ENCODE measurements at places on chromosomes 4 and X.

GRCh38 chr4:7395645-7396044, 39.1 kb downstream of the PSAPL1 start:
- DNase-seq = no peak

DNA sequence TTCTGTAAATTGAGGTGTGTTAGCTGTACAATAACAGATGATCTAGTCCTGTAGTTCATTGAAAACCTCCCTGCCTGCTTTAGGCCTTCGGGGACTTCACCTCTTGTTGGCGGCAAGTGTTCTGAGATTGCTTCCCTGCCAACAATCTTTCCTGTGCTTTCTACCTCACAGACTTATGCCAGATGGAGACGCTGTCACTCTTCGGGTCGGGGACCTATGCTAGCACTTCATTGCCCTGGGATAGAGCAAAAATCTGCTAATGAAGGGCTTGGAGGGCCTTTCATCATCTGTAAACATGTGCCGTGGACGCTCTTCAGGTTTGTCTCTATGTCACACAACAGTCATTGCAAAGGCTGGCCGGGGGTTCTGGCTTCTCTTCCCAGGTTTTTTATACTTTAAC, 4.7 kb upstream of the PDLIM3 start:
- DNase-seq = no peak

GRCh38 chr4:107452717-107453630, 267.1 kb downstream of the PAPSS1 start:
- no peak for DNase-seq

GRCh38 chr4:181959121-181959520, 284.1 kb upstream of the TENM3 start:
- no peak for DNase-seq

DNA sequence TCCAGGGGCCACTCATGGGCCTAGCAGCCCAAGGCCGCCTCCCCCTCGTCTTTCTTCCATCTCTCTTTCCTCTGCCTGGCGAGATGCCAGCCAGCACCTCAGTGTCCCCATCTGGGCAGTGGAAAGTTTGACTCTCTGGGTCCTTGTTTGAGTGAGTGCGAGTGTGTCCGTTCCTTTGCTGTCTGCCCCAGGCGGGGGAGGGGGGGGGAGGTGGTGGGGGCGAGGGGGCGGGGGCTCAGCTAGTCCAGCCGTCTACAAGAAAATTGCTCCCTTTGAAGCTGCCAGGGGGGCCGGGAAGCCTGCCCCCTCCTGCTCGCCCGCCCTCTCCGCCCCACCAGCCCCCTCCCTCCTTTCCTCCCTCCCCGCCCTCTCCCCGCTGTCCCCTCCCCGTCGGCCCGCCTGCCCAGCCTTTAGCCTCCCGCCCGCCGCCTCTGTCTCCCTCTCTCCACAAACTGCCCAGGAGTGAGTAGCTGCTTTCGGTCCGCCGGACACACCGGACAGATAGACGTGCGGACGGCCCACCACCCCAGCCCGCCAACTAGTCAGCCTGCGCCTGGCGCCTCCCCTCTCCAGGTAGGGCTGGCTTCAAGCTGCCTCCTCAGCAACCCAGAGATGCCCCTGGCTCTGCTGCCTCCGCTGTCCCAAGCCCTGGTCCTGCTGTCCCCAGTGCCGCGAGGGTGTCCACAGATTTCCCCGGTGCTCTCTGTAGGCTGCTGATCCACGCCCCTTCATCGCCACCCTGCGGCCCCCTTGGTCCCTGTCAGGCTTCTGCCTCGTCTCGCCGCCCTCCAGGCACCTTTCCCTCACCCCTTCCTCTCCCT, at the start of gene BGN:
BGN (plus strand) TSS at position 440 of the 821 bp plus-strand sequence. CDS start 9,652 bp downstream, outside the sequence.
- peak; percentile 39 for DNase-seq

- DNase-seq = no peak
Observed at GRCh38 chr4:73533515-73534422, 52.2 kb downstream of the AFM start.

- no peak for DNase-seq
Observed at GRCh38 chr4:25321703-25322102, 9.1 kb downstream of the ZCCHC4 start.

- DNase-seq = no peak
Observed at GRCh38 chr4:85910985-85911384, 436.0 kb downstream of the ARHGAP24 start.

DNA sequence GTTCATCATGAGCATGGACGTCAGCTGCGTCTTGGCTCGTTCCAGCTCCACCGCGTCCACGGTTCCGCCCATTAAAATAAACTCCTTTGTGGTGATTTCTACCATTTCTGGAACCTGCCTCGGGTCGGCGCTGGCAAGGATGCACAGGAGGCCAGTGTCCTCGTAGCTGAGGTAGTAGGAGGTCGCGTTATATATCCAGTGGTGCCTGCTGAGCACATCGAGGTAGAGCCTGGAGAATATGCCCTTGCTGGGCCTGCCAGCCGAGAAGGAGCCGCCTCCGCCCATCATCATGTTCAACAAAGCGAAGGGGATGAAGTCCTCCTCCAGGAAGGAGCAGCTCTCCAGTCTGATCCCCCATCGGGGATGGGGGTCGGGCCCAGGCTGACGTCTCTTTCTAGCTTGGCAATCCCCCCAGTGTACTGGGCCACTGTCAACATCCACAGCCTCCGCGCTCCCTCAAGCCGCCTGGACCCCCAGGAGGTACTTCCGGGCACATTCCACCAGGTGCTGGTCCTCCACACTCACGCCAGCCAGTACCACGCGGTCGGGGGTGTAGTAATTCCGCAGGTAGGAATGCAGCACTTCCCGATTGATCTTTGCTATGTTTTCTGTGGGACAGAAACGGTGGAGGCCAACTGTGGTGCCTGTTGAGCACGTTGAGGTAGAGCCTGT, 120.9 kb upstream of the GRID2 start:
- no peak for DNase-seq

- DNase-seq = no peak
Observed at GRCh38 chr4:126725906-126726305, 906.9 kb upstream of the INTU start.

DNA sequence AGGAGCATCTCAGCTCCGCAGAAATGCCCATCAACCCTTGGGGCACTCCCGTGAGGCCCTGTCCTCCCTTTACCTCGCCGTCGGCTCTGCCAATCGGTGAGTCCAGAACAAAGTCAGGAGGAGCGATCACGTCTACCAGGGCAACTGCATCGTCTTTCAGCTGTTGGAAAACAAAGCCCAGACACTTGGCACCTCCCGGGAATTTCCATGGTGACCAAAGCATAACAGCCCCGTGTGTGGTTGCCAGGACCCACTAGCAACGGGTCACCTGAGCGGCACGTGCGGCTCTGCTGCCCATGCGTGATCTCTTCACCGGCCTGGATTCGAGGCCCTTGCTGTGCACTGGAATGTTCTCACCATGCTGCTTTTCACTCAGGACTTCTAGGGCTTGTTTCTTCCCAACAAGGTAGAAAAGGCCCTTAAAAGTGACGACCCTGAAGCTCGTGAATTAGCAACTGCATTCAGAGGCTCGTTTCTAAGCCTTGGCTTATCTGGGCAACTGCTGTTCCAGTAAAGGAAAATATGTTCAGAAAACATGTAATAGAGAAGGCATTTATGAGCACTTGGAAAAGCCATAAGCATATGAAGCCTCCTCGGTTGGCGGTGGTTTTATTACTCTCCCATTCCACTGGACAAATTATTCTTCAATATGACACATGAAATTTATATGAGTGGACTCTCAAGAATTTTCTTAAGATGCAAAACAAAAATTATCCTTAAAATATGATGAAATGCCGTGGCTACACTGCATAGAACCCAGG, 69.5 kb downstream of the ACOX3 start:
- DNase-seq = no peak

- no peak for DNase-seq
Observed at GRCh38 chrX:123487236-123487635, 245.6 kb downstream of the THOC2 start.

GRCh38 chrX:57266871-57267270, 19.6 kb upstream of the FAAH2 start:
- no peak for DNase-seq

GRCh38 chrX:109774706-109775105, 41.6 kb upstream of the ACSL4 start:
- no peak for DNase-seq

DNA sequence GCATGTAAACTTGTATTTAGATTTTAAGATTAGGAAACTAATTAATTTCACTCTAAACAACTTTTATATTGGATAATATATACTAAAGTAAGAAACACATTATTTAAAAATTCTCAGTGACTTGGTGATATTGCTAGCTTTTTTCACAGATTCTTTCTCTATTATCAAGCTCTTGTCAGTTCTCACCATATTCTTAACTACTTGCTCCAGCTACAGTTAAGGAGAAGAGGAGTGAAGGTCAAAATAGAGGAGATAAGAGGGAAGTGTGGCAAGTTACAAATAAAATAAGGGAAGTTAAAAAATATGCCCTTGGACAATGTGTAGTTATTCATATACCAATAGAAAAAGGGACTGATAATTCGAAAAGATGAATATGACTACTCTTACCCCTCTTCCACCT, 34.7 kb upstream of the NAF1 start:
- no peak for DNase-seq

DNA sequence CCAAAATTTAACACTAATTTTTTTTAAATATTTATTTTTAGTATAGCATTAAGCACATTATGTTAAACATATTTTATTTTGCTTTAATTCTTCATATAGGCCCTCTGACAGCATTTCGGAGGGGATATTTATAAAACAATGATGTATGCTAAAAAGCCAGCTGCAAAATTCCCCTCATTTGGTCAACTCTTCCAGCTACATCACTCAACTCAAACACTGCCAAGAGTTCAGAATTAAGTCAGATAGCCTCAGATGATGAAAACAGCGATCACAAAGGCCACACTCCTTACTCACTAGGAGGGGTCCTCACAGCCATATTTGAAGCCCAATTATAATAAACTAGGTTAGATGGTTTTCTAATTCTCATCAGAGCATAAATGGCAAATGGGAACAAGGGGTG, 146.6 kb downstream of the ADAMTS3 start:
- DNase-seq = no peak

GRCh38 chr4:11724731-11725130, 296.0 kb upstream of the HS3ST1 start:
- DNase-seq = no peak

GRCh38 chr4:33057736-33058135, 2337.6 kb downstream of the PCDH7 start:
- no peak for DNase-seq

DNA sequence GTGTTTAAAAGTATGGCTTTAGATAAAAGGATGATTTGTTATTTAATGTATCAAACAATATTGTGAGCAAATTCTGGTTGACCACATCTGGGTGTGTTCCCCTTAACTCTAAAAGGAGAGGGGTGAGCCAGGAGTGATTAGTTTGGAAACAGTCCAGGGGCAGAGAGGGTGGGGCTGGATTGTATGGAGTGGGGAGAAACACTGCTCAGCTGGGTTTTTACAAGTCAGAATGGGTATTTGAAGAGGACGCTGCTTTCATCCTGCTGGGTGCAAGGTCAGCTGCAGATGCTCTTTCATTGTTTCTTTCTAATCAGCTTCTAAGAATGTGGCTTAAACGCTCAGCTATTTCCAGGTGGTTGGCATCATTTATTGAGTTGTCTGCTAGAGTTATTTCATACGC, 82.8 kb upstream of the LIMCH1 start:
- DNase-seq = peak; percentile 38

- DNase-seq = no peak
Observed at GRCh38 chrX:29254515-29254914, 667.3 kb downstream of the IL1RAPL1 start.

- no peak for DNase-seq
Observed at GRCh38 chr4:178081896-178082295, 639.7 kb upstream of the AGA start.

DNA sequence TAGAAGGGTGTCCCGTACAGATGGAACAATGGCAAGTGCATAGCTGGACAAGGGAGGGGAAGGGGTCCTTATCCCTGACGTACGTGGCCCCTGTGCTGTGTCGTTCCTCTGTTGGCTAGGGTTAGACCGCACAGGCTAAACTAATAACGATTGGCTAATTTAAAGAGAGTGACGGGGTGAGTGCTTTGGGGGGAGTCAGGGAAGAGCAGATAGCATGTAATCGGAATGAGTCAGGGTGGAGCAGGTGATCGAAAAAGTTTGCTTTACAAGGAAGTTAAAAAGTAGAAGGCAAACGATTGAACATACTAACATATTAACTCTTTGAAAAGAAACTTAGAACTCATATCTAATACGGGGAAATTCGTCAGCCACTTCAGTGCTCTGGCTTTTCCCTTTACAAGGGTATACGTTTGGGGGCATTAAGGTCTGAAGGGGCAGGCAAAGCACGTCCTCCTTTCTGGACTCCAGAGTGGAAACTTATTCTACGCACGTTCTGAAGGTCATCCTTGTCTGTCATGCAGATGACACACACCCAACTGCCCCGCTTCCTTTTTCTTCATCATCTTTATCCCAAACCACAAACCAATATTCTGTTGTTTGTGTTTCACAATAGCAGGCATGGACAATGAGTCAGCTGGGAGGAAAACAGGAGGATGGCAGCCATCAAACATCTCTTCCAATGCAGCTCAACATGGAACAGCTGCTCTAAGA, 10.2 kb upstream of the CRLF2 start:
- no peak for DNase-seq

DNA sequence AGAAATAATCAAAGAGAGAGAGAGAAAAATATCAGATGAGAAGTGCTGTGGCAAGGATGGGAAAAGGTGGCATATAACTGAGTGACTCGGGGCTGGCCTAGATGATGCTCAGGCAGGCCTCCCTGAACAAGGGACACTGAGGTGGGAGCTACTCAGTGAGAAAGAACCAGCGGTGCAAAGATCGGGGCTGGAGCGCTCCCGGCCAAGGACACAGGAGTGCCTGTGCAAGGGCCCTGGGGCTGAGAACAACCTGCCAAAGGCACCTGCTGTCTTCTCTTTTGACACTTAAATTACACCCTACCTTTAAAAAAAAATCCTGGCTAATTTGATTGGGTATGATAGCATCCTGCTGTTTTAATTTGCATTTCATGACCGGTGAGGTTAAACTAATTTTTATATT, 77.7 kb upstream of the C4orf50 start:
- no peak for DNase-seq

- DNase-seq = no peak
Observed at GRCh38 chr4:179797738-179798137, 2355.5 kb upstream of the AGA start.

GRCh38 chr4:188109157-188109755, at the start of gene TRIML2:
Gene TRIML2, minus strand, starts transcription at chr4:188109603. Its CDS starts 4,235 bp downstream, at chr4:188105368.
- no peak for DNase-seq

- no peak for DNase-seq
Observed at GRCh38 chrX:109440475-109440874, 41.4 kb downstream of the GUCY2F start.

- no peak for DNase-seq
Observed at GRCh38 chrX:22690116-22690515, 309.6 kb upstream of the DDX53 start.

DNA sequence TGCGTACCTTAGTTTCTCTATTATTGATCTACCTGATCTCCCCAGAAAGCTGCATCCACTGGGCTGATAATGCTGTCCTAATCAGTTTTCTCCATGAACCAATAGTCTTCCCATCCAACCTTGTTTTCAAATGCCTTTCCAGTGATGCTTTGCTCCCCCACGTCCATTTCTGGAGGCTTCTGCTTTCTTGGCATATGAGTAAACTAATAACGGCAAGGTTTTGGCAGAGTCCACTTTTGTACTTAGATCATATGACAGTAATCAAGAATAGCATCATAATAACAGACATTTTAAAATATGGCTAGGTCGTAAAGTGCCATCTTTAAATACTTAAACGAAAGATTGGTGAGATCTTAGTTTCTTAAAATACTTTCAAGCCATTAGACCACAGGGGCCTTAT, 38.4 kb upstream of the FAM9B start:
- no peak for DNase-seq

- no peak for DNase-seq
Observed at GRCh38 chrX:50154429-50154828, 46.4 kb downstream of the AKAP4 start.

Data from NCI-H1092 (cell line).